ENCODE measurements at places on chromosomes 16 and 17. TPM values are rescaled to one million over a fixed set of nuclear protein-coding genes. Genes with fewer than 3 reads are reported as not detected.

The SNAI3 gene
- 0.12 TPM for total RNA-seq

The CRISPLD2 gene
- total RNA-seq, result 9.9 TPM

The MFAP4 gene
- total RNA-seq, result not detected

The CCL2 gene
- 406 TPM for total RNA-seq

The TNRC6C gene
- total RNA-seq, result 8.0 TPM

- no peak for DNase-seq
Measured at GRCh38 chr17:13158494-13159240, 140.8 kb upstream of the ELAC2 start.

GRCh38 chr17:28368306-28368831, 1.7 kb downstream of the VTN start:
- no peak for DNase-seq

DNA sequence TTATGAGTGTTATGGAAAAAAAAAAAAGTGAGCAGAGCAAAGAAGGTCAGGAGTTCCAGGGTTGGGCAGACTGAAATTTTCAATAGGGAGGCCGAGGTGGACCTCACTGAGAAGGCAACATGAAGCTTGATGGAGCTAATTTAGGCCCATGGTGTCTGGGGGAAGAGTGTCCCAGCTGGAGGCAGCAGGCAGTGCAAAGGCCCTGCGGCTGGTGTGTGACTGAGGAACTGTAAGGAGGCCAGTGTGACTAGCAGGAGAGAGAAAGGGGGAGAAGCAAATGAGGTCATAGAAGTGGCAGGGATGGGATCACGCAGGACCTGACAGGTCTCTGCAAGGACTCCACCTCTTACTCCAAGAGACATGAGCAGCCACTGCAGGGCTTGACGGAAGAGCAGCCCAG, 10.2 kb downstream of the ARHGEF15 start:
- no peak for DNase-seq

DNA sequence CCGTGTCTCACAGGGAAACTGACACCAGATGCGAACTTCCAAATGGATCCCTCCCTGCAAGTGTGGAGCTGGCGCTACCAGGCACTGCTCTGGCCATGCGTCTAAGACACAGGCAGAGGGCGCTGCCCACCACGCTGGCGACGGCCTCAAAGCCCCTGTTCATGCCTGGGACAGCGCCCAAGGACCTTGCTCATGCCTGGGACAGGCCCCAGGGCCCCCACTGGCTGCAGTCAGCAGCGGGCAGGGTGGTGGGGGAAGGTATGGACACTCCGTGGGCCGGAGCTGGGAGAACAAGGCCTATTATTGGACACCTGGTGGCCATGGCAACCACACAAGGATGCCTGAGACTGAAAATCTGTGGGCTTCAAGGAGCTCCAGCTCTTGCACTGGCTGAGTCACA, 8.8 kb downstream of the ZG16B start:
- DNase-seq, result no peak
